ENCODE measurements at places on chromosomes 5 and 9.

DNA sequence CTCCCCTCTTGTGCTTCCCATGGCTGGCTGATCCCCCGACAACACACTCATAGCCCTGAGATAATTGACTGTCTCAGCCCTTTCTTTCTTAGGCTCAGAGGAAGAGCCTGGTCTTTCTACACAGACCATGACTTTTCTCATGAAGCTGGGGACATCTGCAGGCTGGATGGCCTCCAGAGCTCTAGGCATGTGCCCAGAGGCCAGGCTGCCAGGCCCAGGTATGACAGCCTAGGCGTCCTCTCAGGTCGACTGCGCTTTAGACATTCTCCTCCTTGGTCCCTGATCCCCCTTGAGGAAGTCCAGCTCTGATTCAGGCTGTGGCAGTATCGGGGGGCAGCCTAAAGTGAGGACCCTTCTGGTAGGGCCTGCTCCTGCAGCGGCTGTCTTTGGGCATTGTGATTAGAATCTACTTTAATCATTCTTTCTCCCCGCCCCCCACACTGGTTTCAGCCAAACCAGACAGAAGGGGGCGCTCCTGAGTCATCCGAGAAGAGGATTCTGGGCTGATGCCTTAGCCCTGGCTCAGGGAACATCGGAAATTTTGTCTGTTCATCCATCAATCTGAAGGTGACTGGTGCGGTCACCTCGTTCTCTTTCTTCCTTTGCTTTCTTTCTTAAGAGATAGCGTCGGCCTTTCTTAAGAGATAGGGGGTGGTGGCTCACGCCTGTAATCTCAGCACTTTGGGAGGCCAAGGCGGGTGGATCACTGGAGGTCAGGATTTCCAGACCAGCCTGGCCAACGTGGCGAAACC is 66.5 kb upstream of the HSPA9 start:
- DNase-seq: peak; percentile 92

- no peak for DNase-seq
Observed at GRCh38 chr9:84357275-84357674, 16.7 kb upstream of the SLC28A3 start.

DNA sequence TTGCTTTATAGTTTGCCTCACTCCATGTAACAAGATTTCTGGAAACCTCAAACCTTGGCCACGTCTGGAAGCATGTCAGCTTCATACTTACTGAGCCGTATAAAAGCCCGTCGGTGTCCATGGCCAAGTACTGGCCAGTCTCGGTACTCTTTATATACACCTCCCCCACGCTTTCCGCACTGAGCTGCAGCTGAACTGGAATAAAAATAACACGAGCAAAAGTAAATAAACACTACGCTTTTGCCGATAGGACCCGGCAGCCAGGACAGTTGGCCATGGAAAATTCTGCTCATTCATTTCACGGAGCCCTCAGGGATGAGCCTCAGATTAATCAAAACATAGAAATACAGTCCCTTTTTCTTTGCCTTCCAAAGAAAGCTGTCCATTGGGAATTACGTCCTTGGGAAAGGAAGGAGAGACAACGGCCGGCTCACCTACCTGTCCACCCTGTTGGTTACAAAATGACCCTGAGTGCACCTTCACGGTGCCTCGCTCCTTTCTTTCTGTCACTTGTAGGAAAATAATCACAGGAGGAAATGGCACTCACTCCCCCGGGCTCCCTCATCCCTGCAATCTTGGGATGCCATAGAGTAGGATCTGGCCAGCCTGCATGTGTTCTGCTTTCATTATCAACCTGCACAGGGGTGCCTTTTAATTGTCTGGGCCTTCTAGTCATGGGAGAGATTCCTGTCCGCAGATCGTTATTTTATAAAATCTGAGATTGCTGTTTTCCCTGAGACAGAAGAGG is 85.1 kb downstream of the FGF1 start:
- no peak for DNase-seq

DNA sequence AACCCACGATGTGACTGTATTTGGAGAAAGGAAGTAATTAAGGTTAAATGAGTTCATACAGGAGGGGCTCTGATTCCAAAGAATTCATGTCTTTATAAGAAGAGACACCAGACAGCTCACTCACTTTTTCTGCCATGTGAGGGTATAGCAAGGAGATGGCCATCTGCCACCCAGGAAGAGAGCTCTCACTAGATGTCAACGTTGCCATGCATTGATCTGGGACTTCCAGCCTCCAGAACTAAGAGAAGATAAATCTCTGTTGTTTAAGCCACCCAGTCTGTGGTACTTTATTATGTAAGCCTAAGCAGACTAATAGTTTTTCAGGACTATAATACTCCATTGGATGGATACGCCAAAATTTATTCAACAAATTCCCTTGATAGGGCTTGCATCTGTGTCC is 89.8 kb upstream of the RAD23B start:
- DNase-seq: no peak

GRCh38 chr5:151633892-151634291 is 42.8 kb upstream of the FAT2 start:
- no peak for DNase-seq

DNA sequence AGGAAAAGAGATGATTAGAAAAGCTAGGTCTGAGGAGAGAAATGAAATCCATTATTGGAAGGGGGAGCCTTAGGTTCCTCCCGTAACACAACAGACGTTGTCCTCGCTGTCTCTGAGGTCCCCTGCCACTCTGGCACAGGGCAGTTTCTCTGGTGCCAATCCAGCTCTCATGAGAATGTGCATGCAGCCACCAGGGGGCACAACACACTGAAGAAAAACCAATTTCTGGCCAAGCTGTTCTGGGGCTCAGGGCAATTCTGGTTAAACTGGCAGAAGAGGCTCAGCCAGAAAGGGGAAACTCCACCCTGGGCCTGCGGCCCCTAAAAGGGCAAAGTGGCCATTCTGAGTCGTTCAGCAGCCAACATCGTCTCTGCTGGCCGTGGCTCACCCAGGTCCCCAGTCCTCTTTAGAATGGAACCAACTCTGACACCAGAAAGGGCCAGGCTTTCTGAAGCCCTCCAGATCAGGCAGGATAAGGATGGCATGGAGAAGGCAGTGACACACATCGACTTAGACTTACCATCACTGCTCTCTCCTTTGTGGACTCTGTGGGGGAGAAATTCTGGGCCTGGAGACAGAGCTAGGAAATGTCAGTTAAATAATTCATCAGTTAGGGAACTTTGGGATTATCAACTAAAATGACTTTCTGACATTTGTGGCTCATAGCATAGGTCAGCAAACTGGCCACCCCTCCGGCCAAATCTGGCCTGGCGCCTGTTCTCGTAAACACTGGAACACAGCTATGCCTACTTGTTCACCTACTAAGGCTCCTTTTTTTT is 58.5 kb upstream of the GOLPH3 start:
- peak; percentile 72 for DNase-seq

GRCh38 chr5:177471610-177472356 is 1.7 kb downstream of the DBN1 start:
- no peak for DNase-seq

- DNase-seq: no peak
Observed at GRCh38 chr5:73781107-73781768, 155.2 kb downstream of the ARHGEF28 start.

DNA sequence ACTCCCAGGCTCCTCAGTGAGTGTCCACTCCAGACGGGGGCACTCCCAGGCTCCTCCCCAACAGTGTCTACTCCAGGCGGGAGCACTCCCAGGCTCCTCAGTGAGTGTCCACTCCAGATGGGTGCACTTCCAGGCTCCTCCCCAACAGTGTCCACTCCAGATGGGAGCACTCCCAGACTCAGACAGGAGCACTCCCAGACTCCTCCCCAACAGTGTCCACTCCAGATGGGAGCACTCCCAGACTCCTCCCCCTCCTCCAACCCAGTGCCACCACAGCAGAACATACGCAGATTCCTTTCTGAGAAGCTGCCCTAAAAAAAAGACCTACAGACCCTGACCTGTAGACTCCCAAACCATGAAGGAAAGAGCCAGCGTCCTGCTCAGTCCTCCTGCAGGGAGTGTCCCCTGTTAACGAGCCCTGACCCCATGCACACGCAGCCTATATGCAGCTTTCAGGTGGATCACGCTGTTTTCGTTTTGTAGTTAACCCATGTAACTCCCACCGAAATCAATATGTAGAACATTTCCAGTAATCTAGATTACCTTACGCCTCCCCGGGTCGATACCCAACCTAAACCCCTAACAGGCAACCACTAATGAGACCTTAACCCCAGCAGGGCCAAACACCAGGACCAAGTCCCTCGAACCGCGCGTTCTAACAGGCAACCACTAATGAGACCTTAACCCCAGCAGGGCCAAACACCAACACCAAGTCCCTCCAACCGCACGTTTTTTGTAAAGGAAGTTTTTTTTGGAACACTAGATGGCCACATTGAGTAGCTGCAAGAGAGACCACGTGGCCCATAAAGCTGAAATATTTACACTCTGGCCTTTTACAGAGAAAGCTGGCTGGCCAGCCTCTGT is 15.7 kb downstream of the PNPLA7 start:
- DNase-seq: no peak

GRCh38 chr5:32638309-32638708 is 53.0 kb downstream of the SUB1 start:
- no peak for DNase-seq

DNA sequence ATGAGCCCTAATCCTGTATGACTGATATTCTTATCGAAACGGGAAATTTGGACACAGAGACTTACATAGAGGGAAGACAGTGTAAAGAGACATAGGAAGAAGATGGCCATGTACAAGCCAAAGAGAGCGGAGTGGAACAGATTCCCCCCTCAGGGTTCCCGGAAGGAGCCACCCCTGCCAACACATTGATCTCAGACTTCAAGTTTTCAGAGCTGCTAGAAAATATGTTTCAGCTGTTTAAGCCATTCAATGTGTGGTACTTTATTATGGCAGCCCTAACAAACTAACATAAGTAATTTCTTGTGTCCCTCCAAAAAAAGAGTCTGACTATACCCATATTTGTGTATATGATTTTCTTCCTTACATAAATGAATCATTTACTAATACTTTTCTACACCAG is 128.0 kb upstream of the STC2 start:
- no peak for DNase-seq

DNA sequence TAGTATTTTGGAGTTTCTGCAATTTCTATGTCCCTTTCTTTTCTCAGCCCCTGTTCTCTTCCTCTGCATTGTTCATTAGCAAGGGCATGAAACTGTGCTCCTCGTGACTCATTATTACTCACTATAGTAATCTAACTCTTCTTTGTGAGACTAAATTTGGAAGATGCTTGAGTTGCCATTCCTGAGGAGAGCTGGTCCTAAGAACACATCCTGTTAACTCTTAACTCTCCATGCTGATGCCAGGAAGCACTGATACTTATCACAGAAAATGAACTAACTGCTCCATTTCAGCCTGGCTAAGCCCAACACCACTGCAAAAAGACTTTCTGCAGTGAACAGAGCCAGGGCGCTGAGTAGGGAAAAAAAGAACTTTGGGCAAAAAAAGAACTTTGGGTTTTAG is 10.6 kb upstream of the CSNK1A1 start:
- no peak for DNase-seq

- no peak for DNase-seq
Observed at GRCh38 chr5:92380069-92380770, 997.1 kb upstream of the ARRDC3 start.

DNA sequence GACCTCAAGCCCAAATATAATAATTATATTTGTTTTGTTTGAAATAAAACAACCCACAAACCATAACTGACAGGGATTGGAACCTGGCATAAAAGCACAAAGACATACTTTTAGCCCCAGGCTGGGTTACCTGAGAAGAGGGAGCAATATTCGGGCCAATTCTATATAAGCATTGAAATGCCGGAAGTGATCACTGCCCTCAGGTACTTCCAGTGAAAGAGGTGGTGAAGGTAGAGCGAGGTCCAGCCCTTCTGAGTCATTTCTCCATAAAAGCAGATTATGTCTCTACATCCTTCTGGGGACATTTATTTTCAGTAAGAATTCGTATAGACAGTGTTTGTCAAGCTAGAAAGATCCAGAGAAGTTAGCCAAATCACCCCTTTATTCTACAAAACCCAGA is 59.6 kb downstream of the GCNT4 start:
- DNase-seq: no peak

DNA sequence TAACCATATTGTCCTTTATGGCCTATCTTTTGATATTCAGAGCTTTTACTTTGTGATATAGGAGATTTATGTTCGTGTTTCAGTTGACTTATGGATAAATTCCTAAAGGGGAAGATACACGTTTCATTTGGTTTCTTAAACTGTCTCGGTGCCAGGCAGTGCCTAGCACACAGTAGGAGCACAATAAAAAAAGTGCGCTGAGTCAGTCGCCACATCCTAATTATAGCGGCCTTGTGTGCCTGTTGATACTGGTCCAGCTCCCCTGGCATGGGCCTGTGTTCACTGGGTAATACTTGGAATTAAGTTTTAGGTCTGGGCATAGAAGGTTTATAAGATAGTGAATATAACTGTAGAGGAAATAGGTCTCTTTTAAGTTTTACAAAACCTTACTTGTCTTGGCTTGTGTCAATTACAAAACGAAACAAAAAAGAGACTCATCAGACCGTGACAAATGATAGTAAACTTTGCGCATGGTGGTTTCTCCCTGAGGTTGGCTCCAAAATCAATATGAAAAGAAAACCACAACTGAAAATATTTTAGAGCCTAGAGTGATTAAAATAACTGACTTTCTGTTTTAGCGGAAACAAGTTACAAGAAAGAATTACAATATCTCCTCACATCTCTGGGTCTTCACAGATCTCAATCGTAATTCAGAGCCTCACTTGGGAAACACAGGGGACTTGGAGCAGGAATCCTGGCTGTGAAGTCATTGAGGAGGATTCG is 84.8 kb downstream of the MVB12B start:
- DNase-seq: no peak

GRCh38 chr5:171533153-171533552 is 113.7 kb downstream of the FGF18 start:
- DNase-seq: no peak

GRCh38 chr5:110496276-110496675 is 230.2 kb downstream of the TMEM232 start:
- no peak for DNase-seq

GRCh38 chr9:104864675-104865104 is 63.3 kb downstream of the ABCA1 start:
- DNase-seq: no peak

- no peak for DNase-seq
Observed at GRCh38 chr9:16551692-16552091, 318.8 kb downstream of the BNC2 start.

- no peak for DNase-seq
Observed at GRCh38 chr5:122937914-122938313, 92.5 kb downstream of the SNX24 start.

DNA sequence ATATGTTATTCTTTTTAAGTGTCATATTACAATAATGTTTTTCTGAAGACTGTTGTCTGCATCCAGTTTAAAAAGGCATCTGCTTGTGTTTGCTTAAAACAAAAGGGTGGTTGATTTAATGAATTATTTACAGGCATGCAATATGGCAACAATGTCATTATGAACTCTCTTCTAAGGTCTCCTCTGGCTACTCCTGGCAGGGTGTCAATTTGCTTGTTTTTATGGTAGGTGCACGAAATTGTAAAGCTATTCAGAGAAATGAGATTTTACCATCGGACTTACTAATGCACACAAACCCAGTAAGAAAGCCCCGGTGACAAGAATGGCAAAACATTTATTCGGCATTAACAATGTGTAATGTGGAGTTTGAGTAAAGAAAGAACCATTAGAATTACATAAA is 539.8 kb upstream of the ZNF608 start:
- DNase-seq: no peak
